ENCODE measurements at places on chromosomes 5 and 9.

GRCh38 chr9:6711403-6711802 lies 46.4 kb upstream of the KDM4C start:
- DNase-seq: no peak

DNA sequence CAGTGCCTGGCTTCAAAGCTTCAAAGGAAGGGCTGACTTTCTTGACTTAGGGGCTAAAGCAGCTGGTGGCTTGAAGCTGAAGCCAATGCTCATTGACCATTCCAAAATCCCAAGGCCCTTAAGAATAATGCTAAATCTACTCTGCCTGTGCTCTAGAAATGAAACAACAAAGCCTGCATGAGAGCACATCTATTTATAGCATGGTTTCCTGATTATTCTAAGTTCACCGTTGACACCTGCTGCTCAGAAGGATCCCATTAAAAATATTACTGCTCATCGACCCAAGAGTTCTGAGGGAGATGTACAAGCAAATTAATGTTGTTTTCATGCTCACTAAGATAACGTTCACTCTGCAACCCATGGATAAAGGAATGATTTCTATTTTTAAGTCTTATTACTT lies 6.7 kb downstream of the TMEM174 start:
- no peak for DNase-seq

- DNase-seq: no peak
Measured at GRCh38 chr9:127538849-127539258, 73.2 kb upstream of the STXBP1 start.

DNA sequence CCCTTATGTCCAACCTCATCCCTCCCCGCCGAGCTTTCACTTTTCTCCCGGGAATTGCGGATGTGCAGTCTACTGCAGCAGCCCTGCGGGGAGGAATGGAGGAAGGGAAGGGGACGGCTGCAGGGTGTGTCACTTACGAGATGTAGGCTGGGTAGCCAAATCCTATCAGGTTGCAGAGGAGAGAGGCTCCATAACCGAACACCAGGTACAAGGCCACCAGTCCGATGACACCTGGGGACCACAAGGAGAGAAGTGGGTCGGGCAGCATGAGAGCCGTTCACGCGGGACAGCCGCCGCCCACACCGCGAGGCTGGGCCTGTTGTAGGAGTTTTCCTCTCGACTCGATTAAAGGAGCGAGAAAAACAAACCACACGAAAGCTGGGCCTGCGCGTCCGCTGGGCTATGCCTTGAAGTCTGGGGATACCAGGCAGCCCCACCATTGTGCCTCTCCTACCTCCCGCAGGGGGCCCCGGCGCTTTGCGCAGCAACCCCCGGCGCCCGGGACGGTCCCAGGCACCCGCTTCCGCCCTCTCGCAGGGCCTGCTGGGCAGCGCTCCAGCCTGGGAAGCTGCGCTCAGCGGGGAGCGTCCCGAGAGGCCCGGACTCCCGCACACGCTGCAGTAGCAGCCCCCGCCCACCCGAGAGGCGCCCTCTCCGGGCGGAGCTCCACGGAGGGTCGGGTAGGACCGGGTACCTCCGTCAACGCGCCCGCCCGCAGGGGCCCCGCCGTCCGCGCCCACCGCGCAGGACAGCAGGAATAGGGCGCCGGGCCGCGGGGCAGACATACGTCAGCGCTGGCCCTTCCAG lies 798 bp downstream of the REEP5 start:
- peak; percentile 76 for DNase-seq

GRCh38 chr9:109182940-109183798 lies 16.1 kb upstream of the FRRS1L start:
- DNase-seq: peak; percentile 28

DNA sequence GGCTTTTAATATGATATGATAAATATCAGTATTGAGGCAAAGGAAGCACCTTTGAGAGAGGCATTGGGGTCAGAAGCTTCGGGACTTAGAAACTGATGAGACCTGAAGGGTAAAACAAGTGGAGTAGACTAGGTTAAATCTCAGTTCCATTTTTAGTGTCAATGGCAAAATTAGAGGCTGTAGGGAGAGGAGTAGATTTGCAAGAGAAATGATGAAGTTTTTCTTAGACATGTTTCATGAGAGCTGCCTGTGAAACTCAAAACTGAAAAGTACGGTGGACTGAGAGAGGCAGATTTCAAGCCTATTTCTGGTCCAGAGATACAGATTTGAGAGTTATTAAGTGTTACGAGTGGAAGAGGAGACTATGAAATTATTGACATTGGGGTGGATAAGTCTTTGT lies 278.5 kb downstream of the TAF11L14 start:
- no peak for DNase-seq

- DNase-seq: no peak
Measured at GRCh38 chr5:151225071-151225470, 1.2 kb upstream of the CCDC69 start.

DNA sequence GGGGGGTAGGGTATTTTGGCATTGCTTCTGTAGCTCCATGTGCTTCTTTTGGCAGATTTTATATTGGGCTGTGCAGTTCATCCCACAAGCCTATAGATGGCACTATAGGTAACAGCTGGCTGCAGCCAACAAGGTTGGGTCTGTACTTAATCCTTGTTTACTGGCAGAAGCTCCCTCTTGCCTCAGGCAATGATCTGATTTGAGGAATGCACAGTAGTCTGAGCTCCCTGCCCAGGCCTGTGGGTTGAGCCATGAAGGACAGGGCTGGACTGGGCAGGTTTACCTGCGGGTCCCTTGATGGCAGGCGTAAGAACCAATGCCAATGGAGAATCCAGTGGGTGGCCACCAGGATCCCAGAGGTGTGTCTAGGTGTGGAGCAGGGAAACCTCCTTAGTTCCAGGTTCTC lies 11.7 kb upstream of the OR1J2 start:
- peak; percentile 4 for DNase-seq

DNA sequence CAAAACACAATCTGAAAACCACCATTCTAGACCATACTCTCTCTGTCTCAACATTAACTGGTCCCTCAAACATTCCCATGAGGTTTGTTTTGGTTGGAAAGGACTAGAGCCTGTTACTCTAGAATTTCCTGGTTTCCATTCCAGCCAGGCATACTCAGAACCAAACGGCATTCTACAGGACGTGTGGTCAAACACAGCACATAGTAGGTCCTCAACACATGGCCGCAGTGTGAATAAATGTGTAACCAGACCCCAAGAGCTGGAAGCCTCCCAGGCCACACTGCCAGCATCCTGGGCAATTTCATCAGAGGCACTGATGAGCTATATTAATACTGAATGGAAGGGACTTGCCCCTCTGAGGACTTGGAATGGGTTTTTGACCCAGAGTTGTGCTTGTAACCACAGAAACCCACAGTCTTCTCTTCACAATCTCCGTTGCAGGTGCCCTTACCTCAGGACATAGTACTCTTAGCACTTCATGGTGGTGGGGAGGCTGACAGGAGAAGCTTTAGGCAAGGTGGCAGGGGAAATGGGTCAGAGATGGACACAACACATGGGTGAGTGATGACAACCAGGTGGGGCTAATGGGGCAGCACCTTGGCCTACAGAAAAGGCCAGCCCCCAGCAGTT lies 66.0 kb downstream of the ZNF366 start:
- no peak for DNase-seq

GRCh38 chr9:94120854-94121376 lies 36.7 kb downstream of the PTPDC1 start:
- DNase-seq: no peak

DNA sequence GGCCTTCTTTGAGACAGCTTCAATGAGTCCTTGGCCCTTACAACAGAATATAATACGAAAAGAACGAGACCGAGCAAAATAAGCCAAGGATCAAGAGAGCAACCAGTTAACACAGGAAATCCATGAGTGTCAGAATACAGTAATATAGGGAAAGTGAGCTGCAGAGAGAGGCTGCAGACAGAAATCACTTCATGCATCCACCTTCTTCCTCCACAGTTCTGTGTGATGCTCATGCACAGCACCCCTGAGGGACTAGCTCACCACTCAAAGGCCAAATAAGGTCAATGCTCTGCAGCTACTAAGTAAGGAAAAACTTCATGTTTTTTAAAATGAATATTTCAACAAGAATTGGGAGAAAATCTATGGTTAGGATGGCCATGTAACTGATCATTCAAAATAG lies 257.1 kb downstream of the MCTP1 start:
- DNase-seq: no peak

DNA sequence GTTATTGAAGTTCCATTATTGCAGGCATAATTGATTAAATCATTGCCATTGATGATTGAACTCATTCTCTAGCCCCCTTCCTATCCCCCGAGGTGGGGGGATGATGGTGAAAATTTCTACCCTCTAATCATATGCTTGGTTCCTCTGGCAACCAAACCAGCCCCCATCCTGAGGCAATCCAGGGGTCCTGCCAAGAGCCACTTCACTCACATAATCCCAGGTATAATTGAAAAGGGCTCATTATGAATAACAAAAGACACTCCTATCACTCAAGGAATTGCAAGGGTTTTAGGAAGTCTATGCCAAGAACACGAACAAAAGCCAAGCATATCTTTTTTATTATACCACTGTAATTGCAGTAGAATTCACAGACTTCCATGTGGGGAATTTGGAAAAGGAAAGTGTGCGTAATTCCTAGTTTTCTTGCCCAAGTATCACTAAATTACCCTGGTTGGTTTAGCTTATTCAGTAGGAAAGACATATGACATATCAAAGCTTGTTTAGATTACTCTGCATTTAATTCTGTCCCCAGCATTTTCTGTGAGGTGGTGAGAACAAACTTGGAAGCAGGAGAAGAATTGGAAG lies 130.7 kb upstream of the TAF11L2 start:
- no peak for DNase-seq

DNA sequence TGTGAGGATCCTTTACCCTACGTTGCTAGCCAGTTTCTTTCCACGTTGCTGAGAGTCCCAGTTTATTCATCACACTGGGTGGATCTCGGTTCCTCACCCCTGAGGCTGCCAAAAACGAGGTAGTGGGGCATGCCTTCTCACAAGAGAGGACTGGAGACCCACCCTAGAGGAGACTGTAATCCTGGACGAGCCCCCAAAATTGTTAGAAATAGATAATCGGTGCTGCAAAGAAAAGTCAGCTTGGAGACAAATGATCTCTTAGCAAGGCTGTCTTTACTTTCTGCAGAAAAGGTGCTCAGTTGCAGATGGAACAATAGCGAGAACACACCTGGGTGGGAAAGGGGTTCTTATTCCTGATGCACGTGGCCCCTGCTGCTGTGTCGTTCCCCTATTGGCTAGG lies 101.8 kb downstream of the TMEM167A start:
- DNase-seq: no peak

- DNase-seq: no peak
Measured at GRCh38 chr5:150573867-150574817, 66.2 kb downstream of the NDST1 start.

DNA sequence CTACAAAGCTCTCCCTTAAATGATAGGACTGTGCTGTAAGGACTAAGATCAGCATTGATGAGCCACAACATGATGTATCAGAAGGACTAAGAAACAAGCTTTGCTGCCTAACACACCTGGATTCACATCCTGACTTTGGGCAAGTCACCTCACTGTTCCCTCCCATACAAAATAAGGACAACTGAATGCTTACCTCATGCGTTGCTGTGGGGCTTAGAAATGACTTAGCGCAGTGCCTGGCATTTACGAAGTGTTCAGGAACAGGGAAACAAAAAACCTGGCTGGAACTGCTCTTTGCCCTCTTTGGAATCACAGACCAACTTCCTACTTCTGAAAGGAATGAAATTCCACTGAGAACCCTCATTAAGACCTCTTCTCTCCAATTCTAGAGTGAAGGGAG lies 113.7 kb downstream of the BAAT start:
- no peak for DNase-seq

GRCh38 chr5:9196403-9197227 lies 349.3 kb downstream of the SEMA5A start:
- no peak for DNase-seq

GRCh38 chr5:113378514-113378913 lies 56.3 kb downstream of the TSSK1B start:
- no peak for DNase-seq

DNA sequence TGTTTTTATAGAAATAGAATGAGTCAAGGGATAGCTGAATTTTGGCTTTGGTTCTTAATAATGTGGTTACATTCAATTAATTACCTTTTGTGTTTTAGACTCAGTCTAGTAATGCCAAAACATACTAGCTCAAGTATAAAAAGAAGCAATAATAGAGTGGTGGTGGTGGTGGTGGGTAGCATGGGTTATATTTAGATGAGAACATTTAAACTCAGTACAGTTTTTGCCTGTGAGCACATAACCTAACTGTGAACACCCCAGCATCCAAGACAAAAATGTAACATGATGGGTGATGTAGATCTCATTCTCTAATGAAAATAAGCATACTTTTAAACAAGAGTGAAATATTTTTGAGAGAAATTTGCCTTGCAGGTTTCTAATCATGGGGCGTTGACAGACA lies 14.2 kb downstream of the CPEB4 start:
- DNase-seq: no peak

- DNase-seq: no peak
Measured at GRCh38 chr9:26753971-26754370, 138.6 kb downstream of the CAAP1 start.

GRCh38 chr5:60830581-60831127 lies 13.4 kb downstream of the ELOVL7 start:
- peak; percentile 6 for DNase-seq

- no peak for DNase-seq
Measured at GRCh38 chr5:149423049-149423793, 44.1 kb upstream of the IL17B start.

- DNase-seq: no peak
Measured at GRCh38 chr9:6147846-6148245, 67.8 kb upstream of the IL33 start.

DNA sequence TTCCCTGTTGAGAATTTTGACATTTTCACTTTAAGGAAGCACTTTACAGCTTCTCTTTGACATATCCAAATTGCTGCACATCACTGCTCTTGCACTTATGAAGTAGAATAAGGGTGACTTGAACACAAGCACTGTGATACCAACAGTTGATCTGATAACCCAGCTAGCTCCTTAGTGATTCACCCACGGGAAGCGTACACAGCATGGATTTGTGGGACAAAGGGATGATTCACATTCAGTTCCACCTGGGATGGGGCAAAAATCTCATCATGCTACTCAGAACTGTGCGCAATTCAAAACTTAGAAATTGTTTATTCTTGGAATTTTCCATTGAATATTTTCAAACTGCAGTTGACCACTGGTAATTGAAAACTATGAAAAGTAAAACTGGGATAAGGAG lies 1565.5 kb upstream of the CDH9 start:
- no peak for DNase-seq

DNA sequence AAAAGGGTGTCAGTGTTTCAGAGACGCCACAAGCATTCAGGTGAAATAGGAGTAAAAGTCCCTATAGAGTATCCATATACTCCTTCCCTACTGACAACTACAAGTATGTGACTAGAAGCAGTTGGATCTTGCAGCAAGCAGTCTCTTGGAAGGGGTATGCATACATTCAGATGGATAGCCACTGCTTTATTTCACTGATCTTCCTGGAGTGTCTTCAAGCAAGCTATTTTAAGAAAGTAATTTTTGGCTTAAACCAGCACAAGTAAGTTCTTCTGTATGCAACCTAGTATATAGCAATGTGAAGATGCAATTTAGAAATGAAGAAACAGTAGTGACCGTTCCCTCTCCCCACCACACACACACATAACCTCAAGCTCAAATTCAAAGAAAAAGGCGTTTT lies 446.8 kb upstream of the CDH18 start:
- no peak for DNase-seq

DNA sequence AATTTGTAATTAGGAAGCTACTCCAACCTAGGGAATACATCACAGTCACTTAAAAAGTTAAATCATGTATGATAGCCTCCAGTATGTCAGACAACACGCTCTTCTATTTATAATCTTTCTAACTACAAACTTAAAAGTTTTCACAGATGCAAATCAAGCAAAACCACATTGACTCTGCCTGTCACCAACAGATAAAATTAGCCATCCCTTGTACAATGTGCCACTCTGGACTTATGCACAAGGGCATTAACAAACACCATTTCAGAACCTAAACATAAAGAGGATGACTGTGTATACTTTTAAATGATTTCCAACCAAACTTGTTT lies 14.7 kb downstream of the ERP44 start:
- peak; percentile 60 for DNase-seq

All from GM06990 (cell line).